ENCODE measurements at places on chromosomes 5 and 9.

DNA sequence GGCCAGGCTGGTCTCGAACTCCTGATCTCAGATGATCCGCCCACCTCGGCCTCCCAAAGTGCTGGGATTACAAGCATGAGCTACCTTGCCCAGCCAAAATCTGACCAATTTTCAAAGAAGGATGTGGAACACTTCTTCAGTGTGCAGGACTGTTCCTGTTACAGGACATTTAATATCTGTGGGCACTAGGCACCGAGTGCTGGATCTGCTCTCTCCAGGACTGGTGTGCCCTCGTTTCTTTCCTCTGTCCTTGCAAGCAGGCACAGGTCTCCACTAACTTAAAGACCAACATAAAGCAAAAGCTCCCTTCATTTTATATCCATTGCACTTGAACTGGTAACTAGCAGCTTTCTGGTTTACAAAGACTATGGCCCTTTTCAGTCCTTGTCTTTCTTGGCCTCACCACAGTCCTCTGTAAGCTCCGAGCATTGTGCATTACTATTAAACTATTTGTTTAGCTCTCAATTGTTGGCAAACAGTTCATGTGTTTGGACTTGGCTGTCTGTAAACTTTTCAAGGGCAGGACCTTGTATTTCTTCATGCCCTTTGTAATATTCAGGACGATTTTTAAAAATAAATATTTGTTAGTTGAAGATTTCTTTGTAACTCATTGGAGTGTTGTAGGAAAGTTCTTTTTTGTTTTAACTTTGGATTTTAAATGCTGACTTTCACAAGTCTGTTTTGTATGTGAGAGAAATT, 37.3 kb downstream of the ARHGEF28 start:
- no peak for DNase-seq

- no peak for DNase-seq
These were observed 87.0 kb downstream of the IQGAP2 start for GRCh38 chr5:76489877-76490688.

- DNase-seq = no peak
These were observed 18.4 kb downstream of the UBE2QL1 start for GRCh38 chr5:6466975-6467567.

GRCh38 chr9:2597483-2597882, 24.1 kb upstream of the VLDLR start:
- DNase-seq = no peak

DNA sequence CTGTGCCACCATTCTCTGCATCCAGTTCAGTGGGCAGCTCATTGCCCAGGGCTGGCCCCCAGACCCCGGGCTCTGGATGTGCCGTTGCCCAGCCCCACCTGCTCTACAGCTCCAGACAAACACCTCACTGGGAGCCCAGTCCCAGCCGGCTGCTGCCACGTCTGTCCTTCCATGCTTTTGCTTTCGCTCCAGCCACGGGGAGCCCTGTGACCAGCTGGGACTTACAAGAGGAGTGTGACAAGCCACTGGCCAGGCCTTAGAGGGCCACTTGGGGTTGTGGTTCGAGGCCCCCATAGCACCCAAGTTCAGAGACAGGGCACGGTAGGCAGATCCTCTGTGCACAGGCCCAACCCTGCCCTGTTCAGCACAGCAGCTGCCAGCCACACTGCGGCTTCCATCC, 142.0 kb downstream of the ADAMTS2 start:
- DNase-seq = no peak

- no peak for DNase-seq
These were observed 844 bp upstream of the MCCC2 start for GRCh38 chr5:71586052-71586940.

DNA sequence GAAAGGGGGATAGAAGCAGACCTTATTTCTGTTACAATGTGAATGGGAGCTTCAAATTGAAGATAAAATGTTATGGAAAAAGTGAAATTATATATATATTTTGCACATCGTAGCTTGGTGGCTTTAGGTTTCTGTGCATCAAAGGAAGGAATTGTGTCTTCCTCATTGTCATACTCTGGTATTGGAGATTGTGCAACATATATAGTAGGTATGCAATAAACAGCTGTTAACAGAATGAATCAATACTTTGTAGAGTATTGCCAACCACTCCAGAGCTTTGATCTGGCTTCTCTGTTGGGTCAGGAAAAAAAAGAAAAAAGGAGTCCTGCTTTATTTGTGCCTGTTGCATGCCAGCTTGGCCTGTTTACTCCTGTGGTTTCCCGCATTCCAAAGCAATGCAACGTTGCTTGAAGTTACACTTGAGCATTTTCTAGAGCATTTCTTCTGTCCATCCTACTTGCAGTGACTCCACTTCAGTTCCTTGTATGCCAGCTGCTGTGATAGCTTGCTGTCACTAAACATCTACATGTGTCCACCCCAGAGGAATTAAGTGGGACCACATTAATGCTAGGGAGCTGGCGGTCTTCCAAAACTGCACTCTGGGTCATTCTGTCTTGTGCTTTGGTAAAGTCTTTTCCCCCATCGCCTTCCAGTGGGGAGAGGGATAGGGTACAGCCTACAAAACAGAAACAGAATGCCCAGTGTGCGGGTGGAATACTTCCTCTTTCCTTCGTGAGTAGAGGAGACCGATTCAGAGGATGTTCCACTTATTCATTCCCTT, 62.0 kb upstream of the MEF2C start:
- DNase-seq = no peak

GRCh38 chr5:177426566-177427210, at the start of gene GRK6:
Gene GRK6 (plus strand): TSS chr5:177426676. CDS start chr5:177426846, 170 bp downstream.
- DNase-seq = peak; percentile 57

DNA sequence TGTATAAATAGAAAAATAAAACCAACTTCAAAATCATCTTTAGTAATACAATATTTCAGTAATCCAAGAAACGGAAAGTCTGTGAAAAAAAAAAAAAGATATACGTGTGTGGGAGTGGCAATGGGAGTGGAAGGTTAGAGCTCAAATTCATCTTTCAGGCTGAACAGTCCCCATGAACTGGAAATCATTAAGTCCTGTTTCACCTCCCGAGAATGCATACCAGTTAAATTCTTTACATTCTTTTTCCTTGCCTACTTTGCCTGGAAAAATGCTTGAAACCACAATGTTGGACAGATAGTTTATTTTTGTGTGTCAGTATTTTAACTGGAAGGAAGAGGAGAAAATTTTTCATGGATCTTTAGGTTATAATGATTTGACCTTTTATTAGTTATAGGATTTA, 166.8 kb downstream of the MUSK start:
- DNase-seq = no peak

DNA sequence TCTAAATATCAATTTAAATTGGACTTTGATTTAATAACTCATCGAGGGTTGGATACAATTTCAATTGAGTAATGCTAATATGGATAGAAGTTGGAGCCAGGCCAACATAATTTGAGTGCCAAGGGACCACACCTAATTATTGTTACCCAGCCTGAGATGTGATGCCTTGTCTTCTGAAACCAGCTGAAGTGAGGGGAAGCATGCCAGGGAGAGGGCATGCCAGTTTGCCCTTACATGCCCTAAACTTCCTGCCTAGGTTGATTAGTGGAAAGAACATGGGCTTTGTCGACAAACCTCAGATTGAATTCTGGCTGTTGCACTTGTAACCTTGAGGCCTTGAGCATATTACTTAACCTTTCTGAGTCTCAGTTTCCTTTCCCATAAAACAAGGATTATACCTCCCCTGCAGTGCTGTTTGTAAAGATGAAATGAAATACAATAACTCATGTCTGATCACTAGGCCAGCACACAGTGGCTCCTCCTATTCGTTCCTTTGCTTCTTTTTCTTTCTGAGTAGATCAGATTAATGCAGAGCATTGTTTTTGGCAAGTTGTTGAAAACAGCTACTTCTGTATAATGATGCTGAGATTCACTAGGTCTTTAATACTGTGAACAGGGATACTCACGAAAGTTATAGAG, 412.8 kb downstream of the TLE4 start:
- DNase-seq = peak; percentile 16

GRCh38 chr9:136544964-136545691, 720 bp downstream of the NOTCH1 start:
- DNase-seq = no peak

- DNase-seq = peak; percentile 9
These were observed 269.0 kb downstream of the GADD45G start for GRCh38 chr9:89873801-89874200.

DNA sequence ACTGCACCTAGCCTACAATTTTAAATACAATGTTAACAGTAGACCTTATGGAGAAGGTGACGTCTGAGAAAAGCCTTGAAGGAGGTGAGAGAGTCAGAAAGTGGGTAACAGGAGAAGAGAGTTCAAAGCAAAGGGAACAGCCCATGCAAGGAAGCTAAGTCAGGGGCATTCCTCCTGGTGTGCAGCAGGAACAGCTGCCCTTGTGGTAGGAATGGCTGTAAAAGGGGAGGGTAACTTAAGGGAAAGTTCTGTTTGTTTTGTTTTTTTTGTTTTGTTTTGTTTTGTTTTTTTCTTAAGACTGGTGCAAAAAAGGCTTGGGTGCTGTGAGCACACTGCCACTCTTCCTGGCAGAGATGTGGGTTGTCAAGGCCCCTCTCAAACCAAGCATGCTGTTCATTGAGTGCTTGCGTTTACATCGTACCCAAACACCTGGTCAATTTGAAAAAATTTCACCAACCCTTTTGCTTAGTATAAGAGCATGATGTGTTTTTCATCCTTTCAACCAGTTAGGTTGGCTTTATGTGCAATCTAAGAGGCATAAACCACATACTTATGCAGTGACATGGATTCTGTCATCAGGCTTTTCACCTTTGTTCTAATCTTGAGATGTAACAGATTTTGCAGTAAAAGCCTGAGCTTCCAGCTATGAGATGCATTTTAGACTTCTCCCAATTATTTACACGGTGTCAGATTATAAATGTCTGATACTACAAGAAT, 279.7 kb downstream of the GLIS3 start:
- DNase-seq = no peak

DNA sequence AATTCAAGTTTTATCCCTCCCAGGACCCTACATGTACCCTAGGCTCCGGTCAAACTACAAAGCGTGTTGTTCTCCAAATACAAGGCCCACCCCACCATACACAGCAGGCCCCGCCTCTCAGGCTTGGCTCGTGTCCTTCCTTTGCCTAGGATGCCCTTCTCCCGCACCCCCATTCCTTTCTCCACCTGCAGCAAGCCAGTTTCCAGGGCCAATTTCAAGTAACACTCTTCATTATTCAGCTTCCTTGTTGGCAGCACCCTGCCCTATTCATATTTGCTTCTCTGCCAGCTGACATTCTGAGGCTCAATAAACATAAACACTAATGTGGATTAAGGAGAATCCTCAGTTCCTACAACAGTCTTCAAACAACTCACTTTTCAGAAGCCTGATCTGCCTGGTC, 31.7 kb downstream of the EPB41L4B start:
- no peak for DNase-seq

DNA sequence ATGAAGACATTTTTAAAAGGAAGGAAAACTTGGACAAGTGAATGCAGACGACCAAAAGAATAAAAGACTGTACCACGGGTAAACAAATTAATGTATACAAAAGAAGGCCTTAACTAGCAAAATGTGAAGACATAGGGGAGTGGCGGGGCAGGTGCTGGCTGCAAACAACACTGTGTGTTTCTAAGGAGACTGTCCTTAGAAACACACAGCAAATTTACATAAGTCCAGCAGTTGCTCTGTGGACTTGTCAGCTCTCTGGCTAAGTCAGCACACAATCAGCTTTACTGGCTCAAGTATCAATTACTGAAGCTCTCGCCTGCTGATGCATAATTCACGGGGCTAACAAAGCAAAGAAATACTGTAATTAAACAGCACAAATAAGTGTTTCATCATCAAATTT, 24.8 kb downstream of the PTBP3 start:
- DNase-seq = no peak

- no peak for DNase-seq
These were observed 50.7 kb downstream of the CFAP95 start for GRCh38 chr9:69871118-69871834.

- DNase-seq = no peak
These were observed 240.9 kb downstream of the SYK start for GRCh38 chr9:91042541-91042940.

DNA sequence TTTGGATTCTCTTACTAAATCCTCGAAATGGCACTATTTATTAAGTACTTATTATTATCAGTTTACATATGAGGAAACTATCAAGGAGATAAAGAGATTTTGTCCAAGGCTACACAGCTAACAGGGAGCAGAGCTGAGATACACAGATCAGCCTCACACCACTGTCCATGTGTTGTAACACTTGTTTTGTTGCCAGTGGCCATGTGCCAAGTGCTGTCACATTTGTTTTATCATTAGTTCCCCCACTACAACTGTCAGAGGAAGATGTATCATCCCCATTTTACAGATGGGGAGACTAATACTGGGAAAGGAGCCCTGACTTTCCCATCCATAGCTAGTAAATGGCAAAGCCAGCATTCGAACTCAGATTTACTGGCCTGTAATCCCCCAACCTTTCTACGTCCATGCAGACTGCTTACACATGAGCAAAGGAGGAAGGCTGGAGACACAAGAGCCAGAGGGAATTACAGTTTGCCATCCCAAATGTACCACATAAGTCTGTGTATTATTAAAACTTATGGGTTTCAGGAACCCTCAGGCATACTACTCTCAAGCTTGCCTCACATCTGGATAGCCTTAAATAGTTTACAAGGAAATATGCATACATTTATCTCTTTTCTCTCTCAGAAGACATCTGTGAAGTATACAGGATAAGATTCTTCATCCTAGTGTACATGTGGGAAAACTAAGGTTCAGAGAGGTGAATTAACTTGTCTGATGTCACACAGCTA, 25.1 kb downstream of the PAPPA start:
- peak; percentile 33 for DNase-seq

DNA sequence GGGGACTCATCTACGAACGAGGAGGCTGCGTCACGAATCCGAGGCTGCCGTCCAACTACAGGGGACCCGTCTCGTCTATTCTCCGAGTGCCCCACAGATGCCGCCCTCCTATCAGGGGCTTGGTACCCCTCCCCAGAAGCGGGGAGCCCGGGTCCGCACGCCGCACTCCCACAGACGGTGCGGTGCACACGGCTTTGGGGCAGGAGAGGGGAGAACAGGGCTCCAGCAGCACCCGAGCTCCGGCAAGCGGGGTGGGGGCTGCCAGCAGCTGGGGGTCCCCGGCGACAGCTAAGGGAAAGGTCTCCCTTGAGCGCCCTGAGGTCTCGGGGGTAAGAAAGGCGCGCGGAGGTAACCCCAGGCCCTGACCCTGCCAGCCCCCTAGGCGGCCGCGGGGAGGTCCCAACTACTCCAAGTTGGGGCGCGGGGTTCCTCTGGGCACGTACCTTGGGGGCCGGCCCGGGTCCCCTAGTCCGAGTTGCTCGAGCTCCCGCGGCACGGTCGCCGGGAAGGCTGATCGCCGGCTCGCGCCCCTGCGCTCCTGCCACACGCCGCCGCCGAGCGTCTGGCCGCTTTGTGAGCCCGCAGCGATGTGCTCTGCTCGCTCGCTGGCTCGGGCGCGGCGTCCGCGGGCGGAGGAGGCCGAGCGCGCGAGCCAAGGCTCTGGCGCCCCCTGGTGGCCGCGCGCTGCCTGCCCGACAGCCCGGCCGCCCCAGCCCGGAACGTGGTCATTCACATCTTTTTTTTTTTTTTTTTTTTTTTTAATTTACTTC, at the start of gene SPOCK1:
Gene SPOCK1, minus strand, starts transcription at position 591 of the 770 bp plus-strand sequence.
- DNase-seq = peak; percentile 39

- DNase-seq = no peak
These were observed 32.4 kb downstream of the GNAQ start for GRCh38 chr9:77999231-77999631.

- DNase-seq = no peak
These were observed 15.3 kb downstream of the GABRA1 start for GRCh38 chr5:161863259-161863658.

Data from uterus (tissue), 4 donors.